ENCODE measurements at places on chromosomes 3 and 15.

DNA sequence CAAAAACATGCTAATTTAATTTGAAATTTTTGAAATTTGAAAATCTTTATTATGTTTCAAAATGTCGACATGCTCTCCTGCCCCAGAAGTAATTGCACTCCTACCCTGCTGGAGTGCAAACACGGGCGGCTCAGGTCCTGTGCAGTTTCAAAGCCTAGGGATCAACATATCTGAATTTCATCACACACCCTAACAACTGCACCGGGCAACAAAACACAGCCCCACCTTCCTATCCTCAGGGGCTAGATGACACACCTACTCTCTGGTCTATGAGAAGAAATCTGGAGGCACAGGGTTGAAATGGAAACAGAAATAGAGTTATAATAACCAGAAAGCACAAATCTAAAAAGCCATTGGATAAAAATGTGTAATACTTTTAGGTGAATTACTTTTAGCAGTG lies 61.4 kb downstream of the BFSP2 start:
- DNase-seq: no peak

DNA sequence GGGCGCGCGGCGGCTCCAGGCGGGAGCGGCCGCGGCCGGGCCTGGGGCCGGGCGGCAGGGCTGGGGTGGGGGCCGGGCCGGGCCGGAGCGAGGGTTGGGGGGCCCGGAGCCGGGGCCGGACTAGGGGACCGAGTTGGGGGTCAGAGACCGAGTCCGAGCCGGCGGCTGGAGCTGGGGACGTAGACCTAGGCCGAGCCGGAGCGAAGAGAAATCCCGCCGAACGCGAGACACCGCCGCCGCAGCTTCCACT lies 37.3 kb downstream of the HMCES start:
- no peak for DNase-seq

GRCh38 chr3:15974647-15975046 lies 176.9 kb upstream of the ANKRD28 start:
- no peak for DNase-seq

- no peak for DNase-seq
Observed at GRCh38 chr3:9385187-9386077, 12.0 kb upstream of the SETD5 start.

GRCh38 chr3:183268366-183268765 lies 15.3 kb downstream of the B3GNT5 start:
- no peak for DNase-seq

- DNase-seq: no peak
Observed at GRCh38 chr3:187972454-187972853, 181.5 kb upstream of the LPP start.

GRCh38 chr3:131282379-131282778 lies 99.2 kb upstream of the NUDT16 start:
- no peak for DNase-seq

DNA sequence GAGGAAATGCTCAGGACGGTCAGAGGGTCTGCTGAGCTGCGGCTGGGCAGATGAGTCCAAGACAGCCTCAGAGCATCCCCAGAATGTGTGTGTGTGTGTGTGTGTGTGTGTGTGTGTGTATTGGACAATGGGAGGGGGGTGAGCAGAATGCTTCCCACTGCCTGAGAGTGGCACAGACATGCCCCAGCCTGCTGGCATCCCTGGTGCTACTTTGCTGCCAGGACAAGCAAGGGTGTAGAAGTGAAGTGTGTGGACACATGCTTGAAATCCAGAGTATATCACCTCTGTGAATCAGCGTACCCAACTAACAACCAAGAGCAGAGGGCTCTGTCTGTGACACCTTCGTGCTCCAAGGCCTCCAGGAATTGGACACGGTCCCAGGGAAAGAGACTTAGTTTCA lies 76.3 kb downstream of the SLC9A9 start:
- no peak for DNase-seq

DNA sequence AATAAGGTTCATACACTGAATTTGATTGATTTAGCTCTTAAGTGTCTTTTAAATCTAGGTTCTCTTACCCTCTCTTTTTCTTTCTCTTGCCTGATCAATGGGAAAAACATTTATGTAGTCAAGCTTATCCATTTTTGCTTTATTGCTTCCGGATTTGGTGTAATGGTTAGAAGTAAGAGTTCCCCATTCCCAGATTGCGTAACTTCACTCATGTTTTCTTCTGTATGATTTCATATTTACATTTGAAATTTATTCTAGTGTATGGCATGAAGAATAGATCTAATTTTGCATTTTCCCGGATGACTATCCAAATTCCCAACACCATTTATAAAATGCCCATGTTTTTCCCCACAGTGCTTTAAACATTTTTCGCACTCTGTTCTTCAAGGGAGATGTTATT lies 27.9 kb upstream of the SV2B start:
- no peak for DNase-seq

- DNase-seq: no peak
Observed at GRCh38 chr3:151165226-151165625, 37.8 kb downstream of the GPR171 start.

DNA sequence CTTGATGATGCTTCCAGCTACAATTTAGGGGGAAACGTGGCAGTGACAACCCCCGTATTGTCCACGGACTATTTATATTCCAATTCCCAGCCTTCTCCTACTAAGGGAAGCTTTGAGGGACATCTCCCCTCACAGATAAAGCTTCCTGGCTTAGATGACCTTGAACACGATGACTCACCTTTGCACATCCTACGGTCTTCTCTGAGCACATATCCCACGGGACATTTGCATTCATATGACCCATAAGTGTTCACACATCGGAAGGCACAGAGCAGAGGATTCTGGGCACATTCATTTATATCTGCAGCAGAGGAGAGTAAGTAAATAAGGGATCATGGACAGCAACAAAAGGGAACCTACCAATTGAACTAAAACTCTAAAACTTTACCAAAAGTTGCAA lies 101.5 kb downstream of the DUT start:
- no peak for DNase-seq

- DNase-seq: no peak
Observed at GRCh38 chr3:107794664-107795443, 272.1 kb downstream of the BBX start.

GRCh38 chr3:33513262-33513863 lies 73.2 kb upstream of the UBP1 start:
- DNase-seq: no peak

DNA sequence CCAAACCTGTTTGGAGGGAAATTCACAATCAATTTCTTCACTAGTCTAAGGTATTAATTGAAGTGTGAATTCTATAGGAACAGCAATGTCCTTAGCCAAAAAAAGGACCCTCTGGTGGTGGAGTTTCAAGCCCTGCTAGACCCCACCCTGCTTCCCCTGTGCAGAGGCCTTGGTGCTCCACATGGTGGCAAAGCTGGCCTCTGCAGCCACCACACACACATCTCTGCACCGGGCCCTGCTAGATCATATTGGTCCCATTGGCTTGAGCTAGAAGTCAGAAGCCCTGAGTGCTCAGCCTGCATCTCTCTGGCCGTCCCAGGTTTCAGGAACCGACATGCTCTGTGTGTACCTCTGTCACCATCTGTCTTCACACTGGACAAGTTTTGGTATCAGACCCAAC lies 220.9 kb upstream of the TRIM42 start:
- no peak for DNase-seq

- DNase-seq: no peak
Observed at GRCh38 chr3:5144316-5144994, 22.4 kb downstream of the ARL8B start.

- no peak for DNase-seq
Observed at GRCh38 chr15:45439521-45440260, 61.3 kb upstream of the GATM start.

GRCh38 chr3:193593668-193594030 lies 641 bp downstream of the OPA1 start:
- peak; percentile 5 for DNase-seq

DNA sequence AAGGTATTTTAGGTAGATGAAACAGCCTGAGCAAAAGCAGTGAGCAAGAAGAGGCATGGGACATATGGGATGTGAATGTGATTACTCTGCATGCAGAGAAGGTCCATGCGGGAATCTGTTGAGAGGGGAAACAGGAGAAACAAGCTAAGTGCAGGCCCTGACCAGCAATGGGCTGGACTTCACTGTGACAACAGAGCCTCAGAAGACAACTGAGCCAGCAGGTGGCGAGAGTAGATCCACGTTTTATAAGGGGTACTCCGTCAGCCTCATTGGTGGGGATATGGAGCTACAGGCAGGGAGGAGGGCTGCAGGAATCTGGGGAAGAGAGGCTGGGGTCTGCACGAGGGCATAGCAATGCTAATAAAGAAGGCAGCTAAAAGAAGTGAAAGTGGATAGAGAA lies 405.9 kb upstream of the LMCD1 start:
- no peak for DNase-seq

DNA sequence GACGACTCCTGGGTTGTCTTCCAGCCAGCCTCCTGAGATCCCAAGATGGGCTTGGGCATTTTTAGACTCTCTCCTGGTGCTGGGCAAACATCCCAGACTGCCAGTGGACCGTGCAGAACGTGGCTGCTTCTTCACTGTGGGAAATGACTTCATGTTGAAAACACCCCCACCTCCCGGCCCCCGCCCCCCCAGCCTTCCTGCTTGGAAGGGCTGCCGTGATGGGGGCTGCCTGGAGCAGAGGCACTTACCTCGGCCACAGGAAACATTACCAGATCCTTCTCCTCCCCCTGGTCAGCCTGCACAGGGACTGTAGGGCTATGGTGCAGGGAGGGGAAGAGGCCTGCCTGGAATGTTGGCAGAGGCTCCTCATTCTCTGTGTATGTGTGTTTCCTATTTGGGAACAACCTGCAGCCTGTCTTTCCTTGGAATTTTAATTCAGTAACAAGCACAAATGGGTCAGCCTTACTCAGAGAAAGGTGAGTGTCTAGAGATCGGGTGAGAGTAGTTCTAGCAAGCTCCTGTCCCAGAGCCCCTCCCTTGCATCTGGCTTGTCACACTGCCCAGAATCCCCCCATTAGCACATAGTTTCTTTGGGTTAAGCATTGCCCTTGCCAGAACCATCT lies 90.8 kb downstream of the ANP32A start:
- no peak for DNase-seq

- DNase-seq: no peak
Observed at GRCh38 chr3:158731938-158732855, at the start of gene RARRES1. Gene RARRES1, minus strand, starts transcription at chr3:158732457. Its CDS starts 42 bp downstream, at chr3:158732415.

DNA sequence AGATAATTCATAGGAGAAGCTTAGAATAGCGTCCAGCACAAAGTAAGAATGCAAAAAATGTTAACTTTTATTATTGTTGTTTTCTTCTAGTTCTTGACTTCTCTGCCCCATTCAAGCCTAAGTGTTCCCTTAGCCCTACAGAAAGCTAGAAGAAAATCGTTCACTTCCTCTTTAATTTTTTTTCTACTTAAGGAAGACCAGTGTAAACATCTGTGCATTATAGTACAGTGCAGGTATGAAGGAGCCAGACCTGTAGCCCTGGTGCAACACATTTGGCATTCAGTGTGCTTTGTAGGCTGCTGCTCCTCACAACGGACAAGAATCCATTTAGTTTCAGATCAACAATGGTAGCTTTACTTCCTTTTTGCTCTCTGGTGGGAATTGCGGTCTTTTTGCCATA lies 127.8 kb upstream of the SLC7A14 start:
- DNase-seq: no peak

DNA sequence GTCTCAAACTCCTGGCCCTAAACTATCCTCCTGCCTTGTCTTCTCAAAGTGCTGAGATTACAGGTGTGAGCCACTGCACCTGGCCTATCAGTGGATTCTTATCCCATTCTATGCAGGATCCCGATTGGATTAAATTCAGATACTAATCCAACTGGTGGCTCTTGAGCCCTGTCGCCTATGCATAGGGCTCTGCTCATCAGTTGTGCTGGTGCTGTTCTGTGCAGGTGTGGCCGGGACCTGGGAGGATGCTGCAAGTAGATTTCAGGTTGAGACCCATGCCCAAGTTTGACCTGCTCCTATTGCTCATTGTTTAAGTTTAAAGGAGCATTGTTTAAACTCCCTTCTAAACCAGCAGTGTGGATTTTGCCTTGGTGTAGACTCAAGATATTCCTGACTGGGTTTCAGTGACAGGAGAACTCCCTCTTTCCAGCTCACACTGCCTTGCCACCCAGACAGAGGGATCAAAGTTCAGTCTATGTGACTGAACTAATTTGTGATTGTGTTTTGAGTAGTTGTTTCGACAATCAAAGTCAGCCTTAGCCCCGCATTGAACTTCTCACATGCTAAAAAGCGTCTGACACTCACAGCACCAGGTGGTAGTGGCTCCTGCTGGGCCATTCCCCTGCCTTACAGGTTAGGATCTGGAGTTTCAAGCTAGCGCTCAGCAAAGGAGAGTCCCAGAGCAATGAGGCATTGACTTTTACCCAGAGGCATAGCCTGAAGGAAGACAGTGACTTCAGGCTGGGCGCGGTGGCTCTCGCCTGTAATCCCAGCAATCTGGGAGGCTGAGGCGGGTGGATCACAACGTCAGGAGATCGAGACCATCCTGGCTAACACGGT lies 45.0 kb upstream of the PIK3CB start:
- no peak for DNase-seq

DNA sequence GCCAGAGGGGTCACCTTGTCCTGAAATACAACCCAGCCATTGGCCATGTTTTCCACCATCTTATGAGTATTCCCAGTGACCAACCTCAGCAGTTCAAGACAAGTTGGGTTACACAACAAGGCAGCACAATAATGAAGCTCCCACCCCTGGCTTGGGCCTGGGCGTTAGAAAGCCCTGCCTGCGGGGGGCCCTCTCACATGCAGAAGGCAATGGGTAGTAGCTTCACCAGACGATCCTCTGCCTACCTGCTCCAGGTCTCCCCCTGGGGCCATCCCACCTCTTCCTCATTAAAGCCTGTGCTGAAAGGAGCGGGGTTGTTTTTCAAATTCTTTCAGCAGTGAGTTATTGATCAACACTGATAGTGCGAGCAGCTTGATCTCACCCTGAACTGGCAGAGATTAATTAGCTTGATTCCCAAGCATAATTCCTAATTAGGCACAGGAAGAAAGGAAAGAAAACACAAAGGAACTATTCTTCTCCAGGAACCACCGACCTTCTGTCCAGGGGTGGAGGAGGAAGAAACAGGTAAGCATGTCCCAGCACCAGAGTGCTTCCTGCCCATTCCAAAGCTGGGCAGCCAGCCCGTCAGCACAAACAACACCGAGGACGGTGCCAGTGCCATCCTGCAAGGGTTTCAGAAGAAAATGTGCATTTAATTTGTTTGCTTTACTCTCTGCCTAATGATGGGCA lies 79.7 kb upstream of the CGNL1 start:
- no peak for DNase-seq

DNA sequence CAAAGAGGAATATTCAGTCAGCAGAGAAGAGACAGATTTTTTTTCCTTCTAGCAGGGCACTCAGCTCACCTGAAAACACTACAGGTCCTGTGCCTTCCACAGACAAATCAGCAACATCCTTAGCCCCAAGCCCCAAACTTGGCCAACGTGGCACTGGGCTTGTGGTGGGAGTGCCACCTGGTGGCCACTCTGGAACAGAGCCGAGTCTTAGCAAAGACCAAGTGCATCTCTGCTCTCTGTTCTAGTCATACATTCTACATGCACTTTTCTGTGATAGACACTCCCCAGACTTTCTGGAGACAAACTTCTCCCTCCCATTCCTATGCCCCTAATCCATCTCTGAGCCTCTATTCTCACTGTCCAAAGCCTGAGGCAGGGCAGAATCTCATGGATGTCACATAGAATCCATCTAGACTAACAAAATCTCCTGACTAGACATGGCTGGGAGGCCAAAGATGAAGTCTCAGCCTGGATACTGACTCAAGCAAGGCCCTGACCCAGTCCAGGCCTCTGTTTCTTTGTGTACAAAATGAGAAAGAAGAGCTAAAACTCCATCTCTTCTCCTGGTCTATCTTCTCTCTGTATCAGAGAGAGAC lies 5.1 kb upstream of the SEMA7A start:
- DNase-seq: peak; percentile 56

GRCh38 chr15:60392986-60393790 lies 4.6 kb downstream of the ANXA2 start:
- DNase-seq: no peak

GRCh38 chr3:133237380-133237779 lies 162.5 kb upstream of the BFSP2 start:
- no peak for DNase-seq
